ENCODE measurements at places on chromosomes 1 and 21. TPM values are rescaled to one million over a fixed set of nuclear protein-coding genes. Genes with fewer than 3 reads are reported as not detected.

DNA sequence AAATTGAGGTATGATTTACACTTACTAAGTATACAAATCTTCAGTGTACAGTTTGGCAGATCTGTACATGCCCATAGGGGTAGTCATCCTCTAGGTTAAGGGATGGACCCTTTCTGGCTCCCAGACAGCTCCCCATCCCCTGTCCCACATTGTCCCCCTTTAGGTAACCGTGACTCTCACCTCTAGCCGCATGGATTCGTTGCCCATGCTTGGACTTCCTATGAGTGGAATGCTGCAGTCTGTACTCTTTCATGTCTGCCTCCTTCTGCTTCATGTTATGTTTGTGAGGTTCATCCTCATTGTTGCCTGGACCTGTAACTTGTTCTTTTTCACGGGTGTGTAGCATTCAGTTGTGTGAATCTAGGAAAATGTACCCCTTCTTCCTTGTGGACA lies 20.3 kb downstream of the SLC37A1 start:
- no peak overlapping the region for H3K27ac ChIP-seq
- DNase-seq = no peak
- peaks cover 9% of the 10 kb centered on the region for H3K4me1 ChIP-seq
- H3K4me3 ChIP-seq = no peak overlapping the region
- peaks cover 3% of the 10 kb centered on the region for H3K36me3 ChIP-seq

GRCh38 chr1:118918230-118918939 lies 69.8 kb downstream of the TBX15 start:
- H3K27ac ChIP-seq = no peak overlapping the region
- H3K4me1 ChIP-seq = no peaks in the 10 kb centered on the region
- no peak overlapping the region for H3K4me3 ChIP-seq
- H3K36me3 ChIP-seq = no peaks in the 10 kb centered on the region
- no peaks in the 10 kb centered on the region for H3K27me3 ChIP-seq

GRCh38 chr1:193221651-193222050 lies 35.2 kb upstream of the B3GALT2 start:
- H3K27me3 ChIP-seq = no peaks in the 10 kb centered on the region
- H3K4me3 ChIP-seq = no peak overlapping the region
- peaks cover 70% of the 10 kb centered on the region for H3K36me3 ChIP-seq
- H3K27ac ChIP-seq = no peak overlapping the region

DNA sequence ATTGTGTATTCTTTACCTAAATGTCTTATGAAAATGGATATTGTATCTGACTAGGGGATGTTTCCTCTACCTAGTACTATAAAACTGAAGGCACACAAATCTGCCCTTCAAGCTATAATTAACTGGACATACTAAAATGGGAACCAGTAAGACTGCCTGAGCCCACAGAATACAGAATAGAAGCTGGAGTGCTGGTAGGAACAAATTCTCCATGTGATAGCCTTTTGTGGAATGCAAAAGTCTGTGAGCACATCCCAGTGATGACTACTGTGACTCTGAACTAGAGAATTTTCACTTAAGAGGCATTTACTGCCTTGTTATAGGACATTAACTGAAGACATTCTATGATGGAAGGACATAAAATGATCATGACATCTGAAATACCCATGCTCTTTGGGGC lies 30.3 kb downstream of the KIFAP3 start:
- peaks cover 45% of the 10 kb centered on the region for H3K36me3 ChIP-seq
- no peaks in the 10 kb centered on the region for H3K4me1 ChIP-seq
- H3K27ac ChIP-seq = no peak overlapping the region
- DNase-seq = no peak
- no peaks in the 10 kb centered on the region for H3K27me3 ChIP-seq
- no peak overlapping the region for H3K4me3 ChIP-seq

- H3K27ac ChIP-seq = no peak overlapping the region
- no peaks in the 10 kb centered on the region for H3K4me1 ChIP-seq
- no peak overlapping the region for H3K4me3 ChIP-seq
These were observed 332.7 kb upstream of the VAMP3 start for GRCh38 chr1:7438396-7438785.

GRCh38 chr1:91548376-91549040 lies 47.9 kb downstream of the CDC7 start:
- peaks cover 27% of the 10 kb centered on the region for H3K36me3 ChIP-seq
- H3K4me3 ChIP-seq = peak overlapping the region; percentile 54
- peak; percentile 60 for DNase-seq

GRCh38 chr1:168280296-168280927 lies at the start of gene TBX19:
Gene TBX19 (plus strand): TSS chr1:168280877. CDS start chr1:168281091, 214 bp downstream.
- H3K4me3 ChIP-seq = no peak within 1 kb of the TSS
- H3K4me1 ChIP-seq = peaks cover 2% of the 10 kb centered on the region
- no peaks in the 10 kb centered on the region for H3K27me3 ChIP-seq
- peaks cover 12% of the 10 kb centered on the region for H3K36me3 ChIP-seq
- H3K27ac ChIP-seq = no peak within 1 kb of the TSS
- no peak for DNase-seq

DNA sequence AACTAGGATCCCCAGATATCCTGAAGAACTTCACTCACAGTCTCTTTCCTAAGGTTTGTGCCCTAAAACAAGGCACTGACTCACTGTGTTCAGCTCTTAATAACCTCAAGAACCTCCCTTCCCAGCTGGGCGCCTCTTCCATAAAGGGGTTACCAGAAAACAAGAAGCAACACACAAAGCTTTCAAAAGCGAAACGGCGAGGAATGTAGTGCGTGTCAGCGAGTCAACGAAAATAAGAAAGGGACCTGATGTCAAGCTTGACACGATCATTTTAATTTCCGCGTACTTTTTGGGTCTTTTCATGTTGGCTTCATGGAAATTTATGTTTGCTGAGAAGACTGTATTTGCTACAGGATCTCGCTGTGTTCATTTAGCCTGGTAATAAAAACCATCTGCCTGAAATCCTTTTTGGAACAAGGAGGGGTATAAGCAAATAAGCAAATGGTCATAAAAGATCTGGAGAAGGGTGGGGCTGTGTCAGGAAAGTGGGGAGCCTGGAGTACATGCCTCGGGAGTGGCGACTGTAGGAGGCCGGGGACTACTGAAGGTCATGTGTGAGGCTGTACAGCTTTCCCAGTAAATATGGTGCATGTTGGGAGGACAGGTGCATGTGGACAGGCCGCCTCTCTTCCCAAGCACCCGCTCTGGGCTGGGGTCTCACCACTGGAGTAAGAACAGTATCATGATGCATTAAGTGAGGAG lies 11.4 kb upstream of the CLDN14 start:
- H3K4me1 ChIP-seq = no peaks in the 10 kb centered on the region
- no peaks in the 10 kb centered on the region for H3K36me3 ChIP-seq
- DNase-seq = no peak
- H3K27me3 ChIP-seq = peaks cover 2% of the 10 kb centered on the region
- no peak overlapping the region for H3K4me3 ChIP-seq

DNA sequence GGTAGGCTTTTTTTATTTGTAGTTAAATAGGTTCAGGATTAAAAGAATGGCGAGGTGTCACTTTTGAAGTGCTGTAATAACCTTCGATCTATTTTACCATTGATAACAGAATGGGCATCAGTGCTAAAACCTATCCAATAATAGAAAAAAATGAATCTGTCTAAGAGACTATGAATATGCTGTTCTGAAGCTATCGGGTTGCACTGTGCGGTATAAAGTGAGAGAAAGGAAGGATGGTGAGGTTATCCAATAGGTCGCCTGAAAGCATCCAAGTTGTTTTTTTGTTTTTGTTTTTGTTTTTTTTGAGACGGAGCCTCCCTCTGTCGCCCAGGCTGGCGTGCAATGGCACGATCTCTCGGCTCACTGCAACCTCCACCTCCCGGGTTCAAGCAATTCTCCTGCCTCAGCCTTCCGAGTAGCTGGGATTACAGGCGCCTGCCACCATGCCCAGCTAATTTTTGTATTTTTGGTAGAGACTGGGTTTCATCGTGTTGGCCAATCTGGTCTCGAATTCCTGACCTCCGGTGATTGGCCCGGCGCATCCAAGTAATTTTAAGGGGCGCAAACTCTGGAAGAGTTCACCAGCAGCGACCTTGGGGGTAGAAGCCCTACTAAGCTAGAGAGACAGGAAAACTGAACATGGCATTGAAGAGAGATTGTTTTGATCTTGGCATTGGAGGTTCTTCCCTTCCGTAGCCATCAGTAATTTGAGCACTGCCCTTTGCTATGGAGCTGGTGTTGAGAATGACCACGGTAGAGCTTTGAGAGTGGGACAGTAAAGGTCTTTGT lies 8.7 kb upstream of the MDM4 start:
- peak; percentile 66 for DNase-seq
- peak overlapping the region; percentile 85 for H3K4me3 ChIP-seq
- peak overlapping the region; percentile 100 for H3K27ac ChIP-seq
- H3K4me1 ChIP-seq = peaks cover 35% of the 10 kb centered on the region
- no peaks in the 10 kb centered on the region for H3K27me3 ChIP-seq
- H3K36me3 ChIP-seq = no peaks in the 10 kb centered on the region

GRCh38 chr1:113040041-113040440 lies 33.0 kb upstream of the LRIG2 start:
- no peak for DNase-seq
- H3K36me3 ChIP-seq = no peaks in the 10 kb centered on the region
- H3K27ac ChIP-seq = no peak overlapping the region

GRCh38 chr1:18107369-18108298 lies at the start of gene IGSF21:
Gene IGSF21 (plus strand): TSS chr1:18107798. CDS start chr1:18108129, 331 bp downstream.
- H3K36me3 ChIP-seq = no peaks in the 10 kb centered on the region
- H3K27ac ChIP-seq = peak within 1 kb of the TSS; percentile 45
- H3K4me3 ChIP-seq = no peak within 1 kb of the TSS
- H3K4me1 ChIP-seq = peaks cover 2% of the 10 kb centered on the region
- no peak for DNase-seq
- peaks cover 57% of the 10 kb centered on the region for H3K27me3 ChIP-seq

- no peak overlapping the region for H3K27ac ChIP-seq
- DNase-seq = no peak
- no peak overlapping the region for H3K4me3 ChIP-seq
These were observed 32.9 kb upstream of the TMEM61 start for GRCh38 chr1:54947540-54947939.

GRCh38 chr1:218494449-218494852 lies 149.3 kb downstream of the TGFB2 start:
- H3K36me3 ChIP-seq = no peaks in the 10 kb centered on the region
- no peak overlapping the region for H3K27ac ChIP-seq
- H3K27me3 ChIP-seq = peaks cover 2% of the 10 kb centered on the region
- no peak for DNase-seq
- no peaks in the 10 kb centered on the region for H3K4me1 ChIP-seq
- no peak overlapping the region for H3K4me3 ChIP-seq

- H3K36me3 ChIP-seq = no peaks in the 10 kb centered on the region
- H3K27me3 ChIP-seq = no peaks in the 10 kb centered on the region
- H3K4me1 ChIP-seq = no peaks in the 10 kb centered on the region
- no peak overlapping the region for H3K27ac ChIP-seq
- no peak overlapping the region for H3K4me3 ChIP-seq
These were observed 672.3 kb upstream of the CXADR start for GRCh38 chr21:16840538-16840937.

DNA sequence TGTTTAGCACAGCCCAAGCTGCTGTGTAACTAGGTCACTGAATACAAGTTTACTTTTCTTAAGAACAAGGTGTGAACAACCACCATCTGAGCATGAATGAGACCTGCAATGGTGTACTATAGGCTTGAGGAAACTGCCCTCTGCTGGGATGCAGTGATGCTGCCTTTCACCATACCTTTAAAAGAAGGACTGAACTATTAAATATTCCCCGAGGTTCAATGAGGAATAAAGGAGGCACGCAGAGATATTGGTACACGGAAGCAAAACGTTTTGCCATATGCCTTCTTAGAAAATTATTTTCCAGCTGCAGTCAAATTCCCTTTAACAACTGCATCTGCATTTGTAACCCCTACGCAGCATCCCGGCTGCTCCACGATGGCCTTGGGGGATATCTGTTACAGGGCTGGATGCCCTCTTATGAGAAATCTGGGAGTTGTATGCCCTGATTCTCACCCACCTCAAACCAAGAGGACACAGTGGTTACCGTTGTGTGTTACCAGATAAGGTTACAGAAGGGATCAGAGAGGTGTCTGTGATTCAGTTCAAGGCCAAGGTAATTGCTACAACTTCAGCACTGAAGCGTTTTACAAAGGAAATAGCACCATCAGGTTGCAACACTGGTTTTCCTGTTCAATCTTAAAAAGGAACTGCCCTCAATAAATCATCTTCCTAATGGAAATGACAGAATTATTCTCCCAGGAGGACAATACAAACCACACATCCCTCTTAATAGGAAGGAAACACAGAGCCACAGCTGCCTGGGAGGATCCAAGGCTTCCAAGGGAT lies 470.5 kb downstream of the LTN1 start:
- peaks cover 3% of the 10 kb centered on the region for H3K4me1 ChIP-seq
- H3K27me3 ChIP-seq = peaks cover 9% of the 10 kb centered on the region
- no peak overlapping the region for H3K27ac ChIP-seq

GRCh38 chr1:220550811-220551399 lies 23.0 kb downstream of the MARK1 start:
- no peaks in the 10 kb centered on the region for H3K27me3 ChIP-seq
- H3K27ac ChIP-seq = no peak overlapping the region
- H3K4me3 ChIP-seq = no peak overlapping the region
- H3K4me1 ChIP-seq = no peaks in the 10 kb centered on the region
- DNase-seq = no peak
- H3K36me3 ChIP-seq = no peaks in the 10 kb centered on the region

- no peaks in the 10 kb centered on the region for H3K27me3 ChIP-seq
- peak overlapping the region; percentile 95 for H3K27ac ChIP-seq
- peaks cover 48% of the 10 kb centered on the region for H3K4me1 ChIP-seq
- H3K36me3 ChIP-seq = peaks cover 16% of the 10 kb centered on the region
- peak overlapping the region; percentile 96 for H3K4me3 ChIP-seq
These were observed 1.5 kb downstream of the GATAD2B start for GRCh38 chr1:153921080-153921802.

DNA sequence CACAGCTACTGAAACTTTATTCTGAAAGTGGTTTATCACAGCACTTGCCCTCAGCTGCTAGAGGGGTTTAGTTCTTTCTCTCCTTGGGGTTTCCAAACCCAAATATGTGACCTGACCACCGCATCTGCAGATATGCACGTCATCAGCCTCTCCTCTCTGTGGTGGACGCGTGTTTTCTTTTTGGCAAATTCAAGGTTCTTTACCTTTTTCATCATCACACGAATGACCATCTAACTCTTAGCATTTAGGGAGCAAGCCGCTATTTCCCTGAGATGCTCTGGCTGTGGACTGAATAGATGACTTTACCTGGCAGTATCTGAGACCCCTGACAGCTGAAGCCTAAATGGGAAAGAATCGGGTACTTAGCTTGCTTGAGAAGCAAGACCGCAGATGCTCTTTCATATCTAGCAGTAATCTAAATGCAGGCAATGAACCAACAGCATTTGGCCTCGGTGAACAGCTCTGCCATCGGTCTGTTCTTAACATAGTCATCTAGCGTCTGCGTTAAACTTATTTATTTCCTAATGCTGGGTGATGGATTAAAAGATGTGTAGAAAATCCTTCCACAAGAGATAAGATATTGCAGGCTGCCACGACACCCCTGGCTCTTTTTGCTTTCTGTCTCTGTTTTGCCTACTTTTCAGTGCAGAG lies 463.4 kb downstream of the CAMTA1 start:
- H3K27ac ChIP-seq = no peak overlapping the region
- H3K4me3 ChIP-seq = no peak overlapping the region
- H3K4me1 ChIP-seq = no peaks in the 10 kb centered on the region
- H3K27me3 ChIP-seq = peaks cover 8% of the 10 kb centered on the region
- H3K36me3 ChIP-seq = no peaks in the 10 kb centered on the region

The RHD gene
- not detected for total RNA-seq

The GPX7 gene
- 14.4 TPM for total RNA-seq

The NBPF10 gene
- total RNA-seq = 2.0 TPM

The FALEC gene
- not detected for total RNA-seq

The KCNE2 gene
- not detected for total RNA-seq

The AMY1A gene
- total RNA-seq = not detected

The B3GALT5 gene
- total RNA-seq = not detected

The ZNF683 gene
- total RNA-seq = 7.0 TPM

The SLC44A3 gene
- not detected for total RNA-seq

Data from activated CD8-positive, alpha-beta memory T cell treated with anti-CD3 and anti-CD28 coated beads, Interleukin-2, amount 10 ng/mL, durations not matched to agents 7 days and 5 days (primary cell).